Fibroblast of skin of scalp (primary cell): ENCODE measurements at places on chromosomes 1 and 21.

- no peak for DNase-seq
These were observed 13.0 kb downstream of the PKP1 start for GRCh38 chr1:201296352-201296751.

GRCh38 chr1:227465256-227465655 is 98.1 kb upstream of the ZNF678 start:
- DNase-seq: no peak

GRCh38 chr1:162390396-162391185 is 9.1 kb downstream of the C1orf226 start:
- no peak for DNase-seq

GRCh38 chr1:234765181-234765580 is 155.2 kb upstream of the IRF2BP2 start:
- DNase-seq: no peak

DNA sequence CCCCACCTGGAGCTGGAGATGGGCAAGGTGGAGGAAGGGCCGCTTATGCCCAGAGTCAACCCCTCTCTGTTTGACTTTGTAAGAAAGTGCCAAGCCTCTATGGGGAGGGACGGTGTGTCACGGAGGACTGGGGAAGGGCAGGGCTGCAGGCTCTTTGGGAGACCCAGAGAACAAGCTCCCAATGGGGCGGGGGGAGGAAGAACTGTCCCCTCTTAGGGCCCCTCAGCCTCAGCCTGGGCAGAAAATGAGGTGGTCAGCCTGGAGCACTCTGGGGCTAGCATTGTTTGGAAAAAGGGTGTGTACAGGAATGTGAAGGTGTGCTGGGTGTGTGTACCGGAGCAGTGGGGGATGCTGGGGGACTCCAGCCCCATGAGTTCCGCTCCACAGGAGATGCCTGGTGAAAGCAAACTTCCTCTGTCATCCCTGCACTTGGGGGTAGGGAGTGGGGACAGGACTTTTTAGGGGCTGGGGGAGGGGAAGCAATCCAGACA is 1.2 kb upstream of the INAVA start:
- no peak for DNase-seq

- no peak for DNase-seq
These were observed 224.2 kb downstream of the FOXD2 start for GRCh38 chr1:47662068-47662467.

- DNase-seq: no peak
These were observed 166.8 kb upstream of the CAMK1G start for GRCh38 chr1:209416716-209417115.
